Cardiac septum (tissue), 1 donor: ENCODE measurements at places on chromosomes 16 and 17. TPM values are rescaled to one million over a fixed set of nuclear protein-coding genes. Genes with fewer than 3 reads are reported as not detected.

Gene TBC1D3
- not detected for total RNA-seq

Gene PPP1R1B
- 1.2 TPM for total RNA-seq

Gene ZSCAN10
- not detected for total RNA-seq

Gene PYY
- not detected for total RNA-seq

Gene SDK2
- 3.0 TPM for total RNA-seq

Gene NRN1L
- total RNA-seq, result 2.1 TPM

Gene WNT9B
- 0.62 TPM for total RNA-seq

Gene FN3K
- 82.4 TPM for total RNA-seq

Gene SCNN1G
- not detected for total RNA-seq

Gene RTN4RL1
- 0.32 TPM for total RNA-seq

Gene AARS1
- 57.2 TPM for total RNA-seq

Gene LPCAT2
- 8.5 TPM for total RNA-seq

Gene CTRB2
- total RNA-seq, result not detected

Gene CHST5
- total RNA-seq, result 0.11 TPM

Gene SCGB1C2
- total RNA-seq, result not detected

Gene SOX8
- 1.8 TPM for total RNA-seq

Gene TOM1L1
- 9.6 TPM for total RNA-seq

Gene ARHGAP23
- total RNA-seq, result 96.8 TPM

Gene PTRH2
- total RNA-seq, result 9.7 TPM

Gene HAS3
- 0.38 TPM for total RNA-seq

Gene TPSD1
- total RNA-seq, result not detected

Gene ACTG1
- 634 TPM for total RNA-seq

Gene CIBAR2
- not detected for total RNA-seq

Gene CCL18
- total RNA-seq, result 2.3 TPM

Gene KIF2B
- total RNA-seq, result not detected

Gene IRX5
- total RNA-seq, result 15.4 TPM

Gene NPIPA2
- 4.5 TPM for total RNA-seq

Gene BTBD17
- not detected for total RNA-seq

Gene SEZ6L2
- total RNA-seq, result 1.2 TPM

Gene SKAP1
- total RNA-seq, result not detected

Gene CLDN6
- 0.16 TPM for total RNA-seq

Gene GPR142
- total RNA-seq, result 0.16 TPM

Gene DLX4
- 0.16 TPM for total RNA-seq

Gene HOXB8
- not detected for total RNA-seq
